Karpas-422 (cell line): ENCODE measurements at places on chromosomes 16 and 17.
A peak's percentile ranks its signal among the peaks of the same experiment; 100 is the strongest.

DNA sequence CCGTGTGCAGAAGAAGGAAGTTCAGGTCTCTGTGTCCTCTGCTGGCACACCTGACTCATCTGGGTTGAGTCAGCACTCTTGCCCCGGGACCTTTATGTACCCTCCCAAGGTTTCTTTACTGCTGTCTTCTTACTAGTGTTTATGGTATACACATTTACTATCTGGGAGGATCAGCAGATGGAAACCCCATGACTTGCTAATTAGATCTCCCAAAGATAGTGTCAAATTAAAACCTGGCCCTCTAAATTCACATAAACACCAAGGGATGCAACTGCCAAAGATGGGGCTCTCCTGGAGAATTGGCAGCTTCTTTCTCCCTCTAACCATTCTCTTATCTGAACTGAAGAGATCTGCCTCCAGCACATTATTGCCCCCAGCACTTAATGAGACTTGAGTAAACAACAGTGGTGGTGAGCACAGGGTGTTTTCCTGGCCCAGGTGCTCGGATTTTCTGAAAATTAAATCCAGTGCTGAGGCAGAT lies 718.1 kb upstream of the SOX9 start:
- DNase-seq, result no peak

DNA sequence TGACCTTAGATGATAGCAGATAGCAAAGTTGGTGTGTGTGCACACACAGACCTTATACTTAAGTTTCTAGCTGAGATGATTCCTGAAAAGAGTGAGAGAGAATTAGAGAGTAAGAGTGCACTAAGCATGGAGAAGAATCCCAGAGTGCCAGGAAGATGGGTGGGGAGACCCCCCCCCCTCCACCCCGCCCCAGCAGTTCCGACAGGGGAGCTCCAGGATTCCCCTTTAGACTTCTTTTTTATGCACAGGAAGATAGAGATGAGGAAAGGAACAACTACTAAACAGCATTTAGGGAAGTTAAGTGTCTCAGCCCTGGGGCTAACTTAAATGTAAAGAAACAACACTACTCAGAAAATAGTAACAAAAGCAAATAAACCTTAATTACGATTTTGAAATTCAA lies 878.0 kb upstream of the GOT2 start:
- DNase-seq, result no peak

- no peak for DNase-seq
These were observed 235.3 kb downstream of the CDH13 start for GRCh38 chr16:82862057-82862456.

DNA sequence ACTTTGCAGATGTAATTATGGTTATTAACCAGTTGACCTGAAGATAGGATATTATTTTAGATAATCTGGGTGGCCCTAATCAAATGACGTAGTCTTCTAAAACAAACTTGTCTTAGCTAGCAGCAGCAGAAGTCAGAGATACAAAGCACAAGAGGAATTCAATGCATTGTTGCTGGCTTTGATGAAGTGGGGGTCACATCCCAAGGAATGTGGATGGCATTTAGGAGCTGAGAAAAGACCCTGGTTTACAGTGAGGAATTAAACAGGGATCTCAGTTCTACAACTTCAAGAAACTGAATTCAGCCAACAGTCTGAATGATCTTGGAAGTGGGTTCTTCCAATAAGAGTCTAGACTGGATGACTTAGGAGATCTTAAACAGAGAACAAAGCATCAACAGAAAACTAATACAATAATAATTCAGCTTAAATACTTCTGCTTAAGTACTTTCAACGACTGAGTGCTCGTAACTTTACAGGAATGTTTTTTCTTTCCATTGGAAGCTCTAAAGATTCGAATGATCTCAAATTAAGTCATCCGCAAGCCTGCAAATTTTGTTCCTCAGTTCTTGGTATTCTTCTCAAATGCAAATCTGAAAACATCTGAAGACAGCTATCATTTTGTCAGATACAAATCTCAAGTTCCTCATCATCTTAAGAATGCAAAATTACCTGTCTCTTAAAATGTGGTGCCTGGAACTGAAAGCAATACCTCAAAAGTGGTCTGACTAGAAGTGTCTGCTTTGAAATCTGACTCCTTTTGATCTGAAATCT lies 3.3 kb downstream of the C16orf46 start:
- DNase-seq, result peak; percentile 60

DNA sequence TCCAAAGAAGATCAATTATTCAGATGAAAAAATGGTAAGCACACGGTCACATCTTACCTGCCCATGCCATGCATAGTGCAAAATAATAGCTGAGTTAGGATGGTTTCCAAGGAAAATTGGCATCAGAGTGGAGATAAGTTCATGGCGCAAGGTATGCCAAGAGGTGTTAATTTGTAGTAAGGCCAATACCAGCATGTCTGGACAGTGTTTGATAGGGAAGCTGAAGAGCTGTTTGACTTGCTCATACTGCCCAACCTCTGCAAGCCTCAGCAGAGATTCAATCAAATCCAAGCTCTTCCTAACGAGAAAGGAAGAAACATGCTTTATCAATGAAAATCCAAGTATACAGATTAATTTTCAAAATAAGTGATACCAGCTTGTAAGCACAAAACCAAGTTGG lies 51.0 kb downstream of the CNOT1 start:
- DNase-seq, result no peak

- DNase-seq, result no peak
These were observed 252.7 kb downstream of the PMP22 start for GRCh38 chr17:15012351-15012980.

DNA sequence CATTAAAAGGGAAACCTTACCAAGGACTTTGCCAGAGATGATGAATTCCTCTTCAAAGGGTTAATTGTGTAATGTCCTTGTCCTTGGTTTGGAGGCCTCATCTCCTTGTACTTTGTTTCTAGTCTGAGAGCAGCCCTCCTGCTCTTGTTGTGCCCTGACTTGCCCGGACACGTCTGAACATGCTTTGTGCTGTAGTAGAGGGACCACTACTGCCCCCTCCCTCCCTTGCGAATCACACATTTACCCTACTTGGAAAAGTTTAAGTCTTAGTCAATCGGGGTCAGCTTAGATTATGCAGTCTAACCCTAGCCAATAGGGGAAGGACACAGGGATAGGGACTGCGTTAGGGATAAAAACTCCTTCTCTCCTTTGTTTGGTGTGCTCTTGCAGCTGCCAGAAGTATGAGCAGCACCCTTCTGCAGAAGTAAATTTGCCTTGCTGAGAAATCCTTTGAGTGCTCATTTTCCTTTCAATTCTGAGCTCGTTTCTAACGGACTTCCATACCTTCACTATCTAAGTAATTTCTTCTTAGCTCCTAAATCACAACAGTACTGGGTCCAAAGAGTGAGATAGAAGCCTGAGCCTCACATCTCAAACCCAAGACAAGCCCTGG lies 26.4 kb upstream of the CLEC3A start:
- DNase-seq, result no peak

- DNase-seq, result no peak
These were observed 31.3 kb upstream of the SLC39A11 start for GRCh38 chr17:73123606-73124320.

- DNase-seq, result no peak
These were observed 1483.7 kb upstream of the GOT2 start for GRCh38 chr16:60217787-60218186.

GRCh38 chr16:59328961-59329360 lies 594.8 kb upstream of the GOT2 start:
- DNase-seq, result no peak

DNA sequence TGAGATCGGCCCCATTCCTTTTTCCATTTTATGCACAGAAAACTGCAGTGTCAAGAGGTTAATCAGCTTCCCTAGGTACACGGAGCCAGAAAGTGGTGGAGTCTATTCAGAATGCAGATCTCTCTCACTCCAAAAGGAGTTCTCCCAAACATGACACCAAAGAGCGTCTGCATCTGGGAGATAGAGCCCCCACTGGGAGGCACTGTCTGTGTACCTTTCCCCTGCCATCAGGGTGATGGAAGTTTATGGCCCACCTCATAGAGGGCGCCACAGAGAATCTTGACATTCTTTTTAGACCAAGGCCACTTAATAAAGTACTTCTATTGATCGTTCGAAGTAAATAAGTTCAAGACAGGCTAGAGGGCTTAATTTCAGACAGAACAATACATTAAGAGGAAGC lies 493.7 kb upstream of the ERCC4 start:
- DNase-seq, result peak; percentile 51

DNA sequence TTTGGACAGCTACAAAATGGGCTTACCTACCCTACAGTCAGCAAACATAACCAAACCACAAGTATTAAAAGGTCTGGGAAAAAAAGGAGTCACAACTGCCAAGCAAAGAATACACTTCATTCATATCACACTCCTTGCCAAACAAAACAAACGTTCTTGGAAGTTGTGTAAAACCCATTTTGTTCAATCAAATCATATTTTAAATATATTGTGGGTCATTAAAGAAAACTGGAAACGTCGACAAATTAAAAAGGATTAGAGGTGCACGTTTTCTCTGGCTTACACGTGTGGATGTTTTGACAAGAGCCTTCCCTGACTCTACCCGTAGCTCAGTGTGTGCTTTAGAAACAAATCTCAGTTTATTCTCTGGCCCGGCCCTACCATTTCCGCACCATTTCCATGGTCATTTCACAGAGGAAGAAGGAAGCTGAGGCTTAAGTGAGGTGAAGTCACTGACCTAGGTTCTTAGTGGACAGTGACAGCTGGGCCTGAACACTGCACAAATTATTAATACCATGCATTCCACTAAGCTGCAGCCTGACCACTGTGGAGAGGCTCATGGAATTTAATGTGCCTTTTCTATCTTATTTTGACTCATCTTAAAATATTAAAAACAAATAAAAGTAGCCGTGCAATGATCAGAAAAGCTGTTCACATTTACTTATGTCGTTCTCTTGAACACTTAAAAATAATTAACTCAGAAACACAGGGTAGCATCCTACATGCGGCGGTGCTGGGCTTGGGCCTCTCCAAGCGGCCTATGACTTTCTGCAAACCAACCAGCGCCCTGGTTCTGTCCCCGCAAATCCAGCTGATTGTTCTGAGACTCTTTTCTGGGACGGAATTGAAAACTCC lies 968 bp downstream of the CEP112 start:
- DNase-seq, result no peak

GRCh38 chr17:65254166-65254565 lies 117.0 kb downstream of the RGS9 start:
- peak; percentile 29 for DNase-seq

DNA sequence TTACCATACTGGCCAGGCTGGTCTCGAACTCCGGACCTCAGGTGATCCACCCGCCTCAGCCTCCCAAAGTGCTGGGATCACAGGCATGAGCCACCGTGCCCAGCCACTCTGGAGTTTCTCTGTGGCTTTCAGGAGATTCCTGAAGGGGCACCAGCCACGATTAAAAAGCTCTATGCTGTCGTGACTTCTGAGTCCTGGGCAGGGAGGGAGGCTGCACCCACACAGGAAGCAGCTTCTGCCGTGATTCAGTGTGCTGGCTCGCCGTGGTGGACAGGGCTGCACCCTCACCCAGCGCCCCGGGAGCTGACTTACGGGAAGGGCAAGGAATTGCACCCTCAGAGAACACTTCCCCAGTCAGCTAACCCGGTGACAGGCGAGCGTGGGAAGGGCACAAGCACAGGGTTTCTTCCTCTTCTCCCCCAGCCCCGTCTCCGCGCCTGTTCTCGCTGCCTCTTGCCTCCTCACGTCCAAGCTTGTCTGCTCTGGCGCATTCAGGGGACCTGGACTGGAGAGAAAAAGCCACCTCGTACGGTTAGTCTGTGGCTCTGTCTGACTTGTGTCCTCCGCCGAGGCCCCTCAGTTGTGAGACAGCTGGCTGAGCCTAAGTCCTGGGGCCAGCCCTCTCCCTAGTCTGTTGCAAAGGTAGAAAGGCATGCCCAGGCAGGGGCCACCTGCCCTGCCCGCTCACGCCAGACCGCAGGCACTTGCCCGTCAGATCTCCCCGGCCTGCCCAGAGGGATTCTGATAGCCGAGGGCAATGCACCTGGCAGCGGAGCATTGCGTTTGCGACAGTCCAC lies 145.0 kb downstream of the SEC14L1 start:
- DNase-seq, result no peak
